Lower leg skin (tissue), 4 donors: ENCODE measurements at places on chromosomes 16 and 17.

- DNase-seq, result no peak
Measured at GRCh38 chr17:29914819-29915537, 15.1 kb downstream of the SSH2 start.

DNA sequence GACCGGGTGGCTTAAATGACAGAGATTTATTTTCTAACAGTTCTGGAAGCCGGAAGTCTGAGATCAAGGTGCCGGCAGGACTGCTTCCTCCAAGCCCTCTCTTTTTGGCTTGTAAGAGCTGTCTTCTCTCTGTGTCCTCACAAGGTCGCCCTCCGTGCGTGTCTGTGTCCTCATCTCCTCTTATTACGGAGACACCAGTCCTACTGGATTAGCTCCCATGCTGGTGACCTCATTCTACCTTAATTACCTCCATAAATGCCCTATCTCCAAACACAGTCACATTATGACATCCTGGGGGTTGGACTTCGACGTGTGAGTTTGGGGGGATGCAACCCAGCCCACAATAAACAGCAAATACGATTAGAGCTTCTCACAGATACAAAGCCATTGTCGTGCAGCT is 161.5 kb downstream of the FOXL1 start:
- no peak for DNase-seq

- DNase-seq, result peak; percentile 86
Measured at GRCh38 chr16:31134625-31135534, 647 bp downstream of the PRSS8 start.

DNA sequence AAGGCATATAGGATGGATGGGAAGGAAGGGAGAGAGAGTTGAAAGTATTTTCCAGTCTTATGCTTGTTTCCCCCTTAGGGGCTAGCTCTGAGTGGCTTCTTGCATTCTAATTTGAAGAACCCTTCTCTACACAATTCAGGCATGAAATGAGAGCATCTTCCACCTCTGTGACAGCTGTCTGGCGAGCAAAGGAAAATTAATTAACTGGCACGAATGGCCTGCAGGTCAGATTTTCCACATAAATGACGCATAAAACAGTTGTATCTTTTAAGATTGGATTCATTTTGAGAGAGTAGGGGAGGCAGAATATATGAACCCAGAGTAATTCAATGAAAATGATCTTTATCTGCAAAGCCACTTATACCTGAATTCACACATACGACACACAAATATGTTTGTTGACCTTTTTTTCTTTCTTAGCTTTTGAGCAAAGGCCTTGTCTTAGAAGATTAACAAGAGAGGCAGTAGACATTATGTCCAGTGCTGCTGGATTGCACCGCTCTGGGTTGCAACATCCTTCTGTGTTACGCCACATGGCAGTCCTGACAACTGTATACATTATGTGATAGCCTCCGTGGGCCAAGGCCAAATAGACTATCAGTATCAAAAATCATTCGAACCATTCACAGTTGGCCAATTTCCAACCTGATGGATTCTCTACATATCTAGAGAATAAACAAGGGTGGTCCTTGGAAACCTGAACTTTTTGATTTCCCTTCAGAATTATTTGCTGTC is 173.0 kb upstream of the GOT2 start:
- no peak for DNase-seq

DNA sequence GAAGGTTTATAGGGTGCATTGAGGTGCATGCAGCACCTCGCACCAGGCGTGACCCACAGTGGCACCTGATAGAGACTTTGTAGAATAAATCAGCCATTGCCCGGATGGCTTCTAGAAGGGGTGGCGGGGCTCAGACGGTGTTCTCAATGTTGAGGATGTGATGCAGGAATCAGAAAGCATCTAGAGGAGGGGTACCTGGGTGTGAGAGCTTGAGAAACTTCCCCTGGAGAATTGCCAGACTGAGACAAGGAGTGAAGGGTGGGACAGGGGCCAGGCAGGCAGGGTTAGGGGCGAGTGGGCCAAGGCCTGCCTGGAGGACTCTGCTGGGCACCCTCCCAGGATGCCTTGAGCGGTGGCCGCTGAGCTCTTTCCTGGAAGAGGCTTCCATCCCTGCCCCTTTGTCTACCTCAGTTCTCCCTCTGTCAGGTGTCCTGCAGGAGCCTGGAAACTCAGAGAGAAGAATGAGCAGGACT is 9.3 kb upstream of the ADGRG1 start:
- no peak for DNase-seq

DNA sequence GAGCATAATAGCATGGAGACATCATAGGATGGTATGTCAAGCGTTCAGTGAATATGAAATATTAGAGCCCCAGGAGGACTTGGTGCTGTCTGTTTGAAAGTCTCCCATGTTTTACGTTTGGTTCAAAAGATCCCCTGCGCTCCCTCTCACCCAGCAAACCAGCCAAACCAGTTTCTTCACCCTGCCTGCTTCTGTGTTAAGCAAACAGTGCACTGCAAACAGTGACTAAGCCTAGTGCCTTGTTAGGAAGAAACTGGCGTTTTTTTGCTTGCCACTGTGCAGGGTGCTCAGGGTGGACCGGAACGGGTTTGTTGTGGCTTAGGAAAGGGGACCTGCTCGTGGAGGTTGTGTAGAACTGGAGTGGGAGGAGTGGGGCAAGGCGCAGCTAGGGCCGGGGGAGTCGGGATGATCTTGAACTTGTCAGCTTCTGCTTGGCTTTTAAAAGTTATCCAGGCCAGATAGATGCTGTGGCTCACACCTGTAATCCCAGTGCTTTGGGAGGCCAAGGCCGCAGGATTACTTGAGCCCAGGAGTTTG is 7.7 kb downstream of the CDH1 start:
- DNase-seq, result no peak

- no peak for DNase-seq
Measured at GRCh38 chr17:38984666-38985065, 17.5 kb upstream of the FBXO47 start.

GRCh38 chr16:69469807-69470561 is 45.6 kb downstream of the CYB5B start:
- DNase-seq, result peak; percentile 42

DNA sequence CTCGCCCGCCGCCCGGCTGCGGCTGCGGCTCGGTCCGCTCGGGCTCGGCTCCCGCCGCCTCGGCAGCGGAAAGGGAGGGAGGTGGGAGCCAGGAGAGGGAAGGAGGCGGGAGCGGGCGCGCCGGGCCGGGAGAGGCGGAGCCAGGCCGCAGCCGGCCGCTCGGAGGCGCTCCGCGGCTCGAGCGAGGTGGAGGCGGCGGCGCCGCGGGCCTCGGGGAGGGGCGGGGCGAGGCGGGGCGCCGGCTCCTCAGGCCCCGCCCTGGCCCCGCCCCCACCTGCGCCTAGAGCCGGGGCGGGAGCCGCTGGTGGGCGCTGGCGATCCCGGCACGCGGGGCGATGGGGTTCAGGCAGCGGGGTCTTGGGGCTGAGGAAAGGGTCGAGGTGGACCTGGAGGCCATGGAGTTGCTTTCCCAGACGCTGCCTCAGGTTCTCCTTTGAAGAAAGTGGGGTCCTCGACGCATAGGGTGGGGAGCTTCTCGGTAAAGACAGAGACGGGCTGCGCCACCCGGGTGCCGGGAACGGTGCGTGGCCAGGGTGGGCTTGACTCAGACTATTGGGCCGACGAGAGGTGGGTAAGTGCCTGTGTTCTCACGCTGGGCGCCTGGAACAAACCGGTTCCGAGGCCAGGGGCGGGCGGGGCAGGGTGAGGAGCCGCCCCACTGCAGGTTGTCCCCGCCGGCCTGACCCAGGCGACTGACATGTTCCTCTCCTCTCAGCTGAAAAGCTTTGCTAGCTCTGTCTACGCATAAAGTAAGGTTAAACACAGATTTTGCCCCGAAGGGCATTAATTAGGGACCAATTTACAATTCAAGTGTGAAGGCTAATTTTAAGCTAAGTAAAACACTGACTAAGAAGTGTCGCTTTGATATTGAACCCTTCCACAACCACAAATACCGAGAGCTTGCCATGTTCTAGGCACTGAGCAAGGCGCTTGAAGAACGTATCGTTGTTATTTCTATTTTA is at the start of gene CMTM4:
CMTM4 (minus strand) TSS at position 75 of the 962 bp plus-strand sequence. CDS start 218 bp downstream, outside the sequence.
- peak; percentile 69 for DNase-seq

- DNase-seq, result peak; percentile 60
Measured at GRCh38 chr16:11297492-11298142, 16.5 kb upstream of the PRM1 start.

GRCh38 chr16:53964145-53964790 is 260.3 kb downstream of the FTO start:
- DNase-seq, result no peak

- no peak for DNase-seq
Measured at GRCh38 chr16:3836641-3837040, 43.9 kb downstream of the CREBBP start.

GRCh38 chr16:87808108-87808507 is 42.3 kb upstream of the KLHDC4 start:
- no peak for DNase-seq

GRCh38 chr17:75440738-75441448 is 15.5 kb upstream of the TMEM94 start:
- DNase-seq, result no peak

DNA sequence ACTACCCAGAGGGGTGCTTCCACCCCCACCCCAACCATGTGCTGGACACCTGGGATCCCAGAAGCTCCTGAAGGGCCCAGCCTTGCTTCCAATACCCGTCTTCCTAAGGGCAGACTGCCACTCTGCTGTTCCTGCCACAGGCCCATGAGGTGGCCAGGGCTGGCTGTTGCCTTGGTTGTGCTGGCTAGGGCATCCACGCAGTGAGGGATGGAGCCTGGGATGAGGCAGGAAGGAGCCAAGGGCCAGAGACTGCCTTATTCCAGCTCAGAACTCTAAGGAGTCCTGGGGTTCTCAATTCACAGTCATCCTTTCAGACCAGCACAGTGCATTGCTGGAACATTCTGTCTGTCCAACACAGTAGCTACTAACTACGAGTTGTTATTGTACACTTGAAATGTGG is 37.8 kb downstream of the BCO1 start:
- no peak for DNase-seq

DNA sequence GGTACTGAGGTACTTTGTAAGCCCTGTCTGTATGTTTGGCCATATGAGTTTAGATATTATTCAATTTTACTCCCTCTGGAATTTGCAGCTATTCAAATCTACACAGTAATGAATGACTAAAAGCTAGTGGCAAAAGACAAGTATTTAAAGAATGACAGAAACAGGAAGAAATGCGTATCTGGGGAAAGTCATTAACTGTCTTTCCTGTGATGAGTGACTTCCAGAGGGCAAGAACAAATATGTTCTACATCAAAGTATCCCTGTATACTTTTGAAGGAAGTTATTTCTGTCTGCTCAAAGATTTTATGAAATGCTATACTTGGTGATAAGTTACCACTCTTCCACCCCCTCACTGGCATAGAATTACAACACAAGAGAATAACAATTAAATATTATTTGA is 489.3 kb upstream of the SOX9 start:
- DNase-seq, result no peak

DNA sequence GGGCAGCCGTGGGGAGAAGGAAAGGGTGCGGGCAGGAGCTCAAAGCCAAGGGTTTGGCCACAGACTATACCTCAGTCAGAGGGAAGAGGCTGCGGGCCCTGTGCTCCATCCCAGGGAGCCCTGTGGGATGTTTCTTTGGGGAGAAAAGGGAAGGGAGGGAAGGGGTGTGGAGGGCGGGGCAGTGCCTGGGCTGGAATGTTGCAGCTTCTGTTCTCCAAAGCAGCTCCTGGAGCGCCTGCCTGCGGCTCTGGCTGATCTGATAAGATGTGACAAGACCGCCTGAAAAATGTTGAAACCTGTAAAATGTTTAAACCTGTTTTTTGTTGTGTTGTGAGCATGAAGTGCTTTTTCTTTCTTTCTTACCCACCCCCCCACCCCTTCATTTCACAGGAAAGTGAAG is 32.8 kb downstream of the WNT3 start:
- no peak for DNase-seq

- no peak for DNase-seq
Measured at GRCh38 chr16:53147500-53148065, 92.8 kb downstream of the CHD9 start.

DNA sequence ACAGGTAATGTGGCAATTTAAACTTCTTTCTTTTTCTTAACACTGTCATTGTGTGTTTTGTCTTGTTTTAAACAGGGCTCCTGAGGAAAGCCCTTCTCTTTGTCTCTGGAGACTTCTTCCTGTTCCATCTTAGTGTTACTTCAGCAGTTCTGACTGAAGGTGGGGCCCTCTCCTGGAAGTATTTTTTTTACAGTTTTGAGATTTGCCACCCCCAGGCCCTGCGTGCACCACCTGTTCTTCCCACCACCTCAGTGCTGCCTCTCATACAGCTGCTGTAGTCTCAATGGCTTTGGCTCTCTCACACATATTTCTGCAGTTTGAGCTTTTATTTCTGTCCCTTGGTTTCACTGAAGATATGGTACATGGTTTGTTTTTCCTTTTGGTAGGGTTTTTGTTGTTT is 52.5 kb upstream of the ALDH3A1 start:
- DNase-seq, result no peak

DNA sequence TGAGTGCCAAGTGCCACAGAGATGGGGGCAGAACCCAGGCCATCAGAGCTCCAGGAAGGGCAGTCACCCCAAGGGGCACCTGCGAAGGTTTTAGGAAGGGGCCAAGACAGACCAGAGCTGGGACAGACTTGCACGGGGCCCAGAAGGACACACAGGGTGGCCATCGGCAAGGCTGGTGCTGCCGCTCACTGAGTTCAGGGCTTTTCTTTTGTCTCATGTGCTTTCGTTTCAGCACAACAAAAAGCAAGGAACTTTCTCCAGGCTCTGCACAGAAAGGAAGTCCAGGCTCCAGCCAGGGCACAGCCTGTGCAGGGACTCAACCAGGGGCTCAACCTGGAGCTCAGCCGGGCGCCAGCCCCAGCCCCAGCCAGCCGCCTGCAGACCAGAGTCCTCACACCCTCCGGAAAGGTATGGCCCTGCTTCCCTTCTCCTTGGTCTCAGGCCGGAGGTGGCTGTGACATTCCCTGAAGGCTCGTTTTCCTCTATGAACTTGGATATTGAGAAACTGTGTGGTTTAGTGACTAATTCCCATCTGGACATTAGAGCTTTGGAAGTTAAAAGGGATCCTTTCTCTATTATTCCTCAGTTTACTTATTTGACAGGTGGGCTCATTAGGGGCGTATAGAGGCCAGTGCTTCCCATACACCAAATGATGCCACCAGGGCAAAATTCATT is 37.9 kb downstream of the ELAC2 start:
- no peak for DNase-seq

- DNase-seq, result no peak
Measured at GRCh38 chr17:48812001-48812400, 5.0 kb downstream of the TTLL6 start.
